Activated T-helper 9 cell treated with anti-CD3 and anti-CD28 coated beads, Interleukin-2, amount 50 U/mL, for 16 hours (primary cell): ENCODE measurements at places on chromosomes 16 and 17.
A peak's percentile ranks its signal among the peaks of the same experiment; 100 is the strongest.

DNA sequence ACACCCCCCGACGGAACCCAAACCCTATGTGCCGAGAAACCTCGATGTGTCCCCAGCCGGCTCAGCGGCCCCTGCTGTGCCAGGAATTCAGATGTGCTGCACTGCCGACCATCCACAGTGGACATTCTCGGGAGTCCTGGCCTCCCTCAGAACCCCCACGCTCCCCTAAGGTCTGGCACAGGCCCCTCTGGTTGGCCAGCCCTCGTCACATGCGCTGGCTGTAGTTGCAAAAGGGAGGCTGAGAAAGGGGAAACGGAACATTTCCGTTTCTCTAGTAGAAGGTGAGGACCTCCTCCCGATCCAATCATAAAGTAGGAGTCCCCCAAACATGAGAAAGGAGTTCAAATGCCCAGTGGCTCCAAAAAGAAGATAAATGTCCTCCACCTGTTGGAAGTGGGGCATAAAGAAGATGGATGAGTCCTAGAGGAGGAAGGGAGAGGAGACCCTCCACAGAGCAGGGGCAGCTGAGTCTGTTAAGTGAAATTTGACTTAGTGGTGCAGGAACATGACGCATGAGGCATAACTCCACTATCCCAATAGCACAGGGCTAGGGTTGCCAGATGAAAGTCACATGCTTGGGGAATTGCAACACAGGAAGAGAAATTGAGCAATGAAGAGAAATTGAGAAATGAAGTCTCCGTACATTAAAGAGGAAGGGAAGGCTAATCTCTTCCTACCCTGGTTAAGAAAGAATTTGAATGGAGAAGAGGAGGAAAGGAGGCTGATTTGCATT, 49.3 kb upstream of the WSB1 start:
- DNase-seq, result no peak

- DNase-seq, result no peak
Measured at GRCh38 chr17:57106107-57106835, 21.2 kb downstream of the AKAP1 start.

DNA sequence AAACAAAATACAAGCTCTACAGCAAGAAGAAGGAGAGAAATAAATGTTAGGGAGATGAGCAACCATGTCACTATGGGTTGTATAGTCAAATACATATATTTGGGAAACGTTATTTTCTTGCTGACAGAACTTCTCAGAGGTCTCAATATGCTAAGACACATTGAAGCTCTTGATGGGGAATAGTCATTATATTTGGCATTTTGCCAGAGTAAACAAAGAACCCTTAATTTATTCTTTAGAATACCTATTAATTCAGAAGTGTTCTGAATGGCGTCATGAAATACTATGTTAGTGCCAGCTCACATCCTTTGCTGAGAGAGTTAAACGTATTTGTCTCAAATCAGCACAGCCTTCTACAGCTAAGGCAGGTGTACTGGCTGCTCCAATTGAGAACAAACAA, 458.9 kb downstream of the CDH13 start:
- DNase-seq, result no peak

DNA sequence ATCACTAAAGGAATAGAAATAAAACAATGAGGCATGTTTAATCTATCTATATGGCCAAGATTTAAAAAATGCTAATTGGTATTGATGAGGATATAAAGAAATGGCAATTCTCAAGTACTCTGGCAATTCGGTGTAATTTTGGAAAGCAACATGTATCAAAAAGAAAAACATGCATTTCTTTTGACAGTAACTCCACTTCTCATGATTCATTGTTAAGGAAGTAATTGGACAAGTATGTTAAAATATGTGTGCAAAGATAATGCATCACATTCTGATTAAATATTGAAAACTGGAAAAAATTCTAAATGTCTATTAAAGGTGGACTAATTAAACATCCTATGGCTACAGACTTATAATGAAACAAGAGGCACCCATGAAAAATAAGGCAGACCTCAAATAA, 81.2 kb downstream of the CREBBP start:
- DNase-seq, result no peak

DNA sequence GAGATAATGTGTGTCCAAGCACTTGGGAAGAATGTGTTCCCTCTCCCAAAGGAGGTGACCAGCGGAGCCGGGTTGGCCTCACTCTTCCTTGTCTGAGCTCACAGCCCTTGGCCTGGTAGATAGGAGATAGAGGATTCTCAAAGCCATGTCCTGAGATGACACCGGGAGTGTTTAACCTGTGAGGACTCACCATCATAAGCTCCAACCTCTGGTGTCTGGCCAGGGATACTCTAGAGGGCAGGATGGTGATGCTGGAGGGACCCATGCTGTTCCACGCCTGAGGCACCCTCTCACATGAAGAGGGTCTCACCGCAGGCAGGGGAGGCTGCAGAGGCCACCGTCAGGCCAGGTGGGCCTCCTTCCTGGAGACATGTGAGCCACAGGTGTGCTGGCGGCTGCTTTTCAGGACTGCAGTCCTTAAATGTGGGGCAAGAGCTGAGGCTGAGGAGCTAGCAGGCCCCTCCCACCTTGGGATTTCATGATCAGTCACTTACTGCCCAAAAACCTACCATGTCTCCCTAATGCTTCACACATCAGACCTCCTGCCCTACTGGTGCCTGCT, 6.6 kb upstream of the ZNF629 start:
- no peak for DNase-seq

- no peak for DNase-seq
Measured at GRCh38 chr17:73683771-73684170, 39.5 kb upstream of the SDK2 start.

DNA sequence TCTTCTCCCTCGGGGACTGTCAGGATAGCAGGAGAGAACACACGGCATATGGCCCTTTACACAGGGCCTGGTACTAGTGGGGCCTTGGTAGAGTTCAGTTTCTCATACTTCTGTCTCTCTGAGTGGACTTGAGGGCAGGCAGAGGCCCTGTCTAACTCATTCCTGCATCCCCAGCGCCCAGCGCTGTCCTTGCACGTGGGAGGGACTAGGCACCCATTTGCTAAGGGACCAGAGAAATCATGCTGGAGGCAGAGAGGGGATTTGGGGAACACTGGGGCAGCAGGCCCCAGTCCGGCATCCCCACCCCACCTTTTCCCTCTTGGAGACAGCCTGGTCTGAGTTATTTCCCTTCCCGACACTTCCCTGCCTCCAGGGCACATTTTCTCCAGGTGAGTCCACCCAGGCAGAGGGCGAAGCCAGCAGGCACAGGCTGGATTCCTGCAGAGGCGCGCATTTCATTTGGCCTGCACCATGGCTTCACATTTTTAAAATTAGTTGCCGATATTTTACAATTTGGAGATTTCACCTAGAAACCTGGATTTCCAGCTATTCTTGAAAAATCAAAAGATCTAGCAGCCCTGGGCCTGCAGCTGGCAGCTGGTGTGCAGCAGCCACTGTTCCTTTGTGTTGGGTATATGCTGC, 9.7 kb upstream of the NKD1 start:
- DNase-seq, result no peak

GRCh38 chr16:2033057-2033908, 6.6 kb downstream of the NHERF2 start:
- DNase-seq, result no peak

GRCh38 chr16:78729687-78730086, 630.2 kb downstream of the WWOX start:
- DNase-seq, result no peak

- no peak for DNase-seq
Measured at GRCh38 chr17:57075193-57075592, 9.9 kb upstream of the AKAP1 start.

DNA sequence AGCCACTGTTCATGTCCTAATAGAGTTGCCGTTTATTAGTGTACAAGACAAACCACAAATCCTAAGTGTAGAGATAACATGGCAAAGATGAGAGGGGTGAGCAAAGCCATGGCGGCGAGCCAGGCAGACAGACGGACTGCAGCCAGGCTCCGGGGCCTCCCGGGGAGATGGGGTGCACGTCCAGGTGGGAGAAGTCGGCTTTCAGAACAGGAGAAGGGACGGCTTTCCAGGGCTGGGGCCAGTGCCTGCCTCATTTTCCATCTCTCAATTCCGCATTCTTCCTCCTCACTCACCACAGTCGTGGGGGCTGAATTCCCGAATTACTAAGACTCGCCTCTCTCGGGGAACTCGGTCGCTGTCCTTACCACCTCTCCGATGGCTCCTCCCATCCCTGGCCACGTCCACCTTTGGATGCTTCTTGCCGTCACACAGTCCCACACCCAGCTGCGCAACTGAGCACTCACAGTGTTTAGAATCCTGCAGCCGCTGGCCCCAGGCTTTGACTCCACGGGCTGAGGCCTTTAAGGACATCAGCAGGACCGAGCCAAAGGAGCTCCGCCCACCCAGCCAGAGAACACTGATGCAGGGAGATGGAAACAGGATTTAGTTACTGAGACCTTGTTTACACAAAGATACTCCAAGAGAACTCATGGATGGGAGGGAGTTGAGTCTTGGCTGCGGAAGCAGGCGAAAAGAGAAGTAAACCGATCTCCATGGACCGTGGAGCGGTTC, 59.7 kb downstream of the RNF112 start:
- no peak for DNase-seq

- no peak for DNase-seq
Measured at GRCh38 chr17:81294512-81295030, 536 bp downstream of the SLC38A10 start.

DNA sequence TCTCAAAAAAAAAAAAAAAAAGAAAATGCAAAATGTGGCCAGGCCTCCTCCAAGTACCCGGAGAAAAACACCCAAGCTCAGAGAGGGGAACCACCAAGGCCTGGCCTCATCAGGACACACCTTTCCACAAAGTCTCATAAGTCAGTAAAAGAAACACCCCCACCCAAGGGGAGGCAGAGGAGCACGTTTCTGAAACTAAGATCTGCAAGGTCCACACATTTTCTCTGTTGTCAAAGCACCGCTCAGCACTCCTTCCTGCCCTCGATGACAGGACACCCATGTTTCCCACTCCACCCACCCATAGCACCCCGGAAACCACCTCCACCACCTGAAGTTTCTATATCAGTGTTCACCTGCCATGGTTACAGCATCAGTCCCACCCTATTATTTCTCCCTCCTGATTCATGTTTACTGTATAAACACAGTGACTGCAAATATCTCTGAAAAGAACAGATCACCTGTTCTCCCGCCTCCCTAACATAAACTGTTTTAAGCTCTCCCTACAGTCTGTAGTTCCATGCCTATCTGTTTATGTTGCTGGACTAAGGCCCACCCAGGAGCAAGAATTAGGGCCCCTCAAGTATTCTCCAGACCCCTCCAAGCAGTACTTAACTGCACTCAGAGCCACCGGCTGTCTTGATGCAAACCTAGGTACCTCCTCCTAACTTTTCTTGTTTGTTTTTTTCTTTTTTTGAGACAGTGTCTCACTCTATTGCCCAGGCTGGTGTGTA, 2.0 kb downstream of the CORO7 start:
- DNase-seq, result peak; percentile 80

- no peak for DNase-seq
Measured at GRCh38 chr16:3999479-4000325, 116.5 kb downstream of the ADCY9 start.

DNA sequence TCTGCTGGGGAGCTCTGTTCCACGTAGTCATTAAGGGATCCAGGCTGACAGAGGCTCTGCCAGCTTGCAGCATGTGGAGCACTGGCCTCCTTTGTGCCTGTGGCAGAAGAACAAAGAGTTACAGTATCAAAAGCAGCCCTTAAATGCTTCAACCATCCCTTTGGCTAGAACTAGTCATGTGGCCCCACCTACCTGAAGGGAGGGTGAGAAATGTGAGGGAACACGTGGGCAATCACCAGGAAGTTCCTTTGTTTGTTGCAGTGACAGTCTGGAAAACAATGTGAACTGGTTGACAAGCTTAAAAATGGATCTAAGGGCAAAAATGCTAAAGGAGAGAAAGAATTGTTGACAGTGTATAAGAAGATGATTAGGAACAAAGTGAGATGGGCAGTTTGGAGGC, 290.4 kb upstream of the HSBP1 start:
- DNase-seq, result no peak

GRCh38 chr17:57687642-57688041, 57.5 kb downstream of the CCDC182 start:
- DNase-seq, result no peak

DNA sequence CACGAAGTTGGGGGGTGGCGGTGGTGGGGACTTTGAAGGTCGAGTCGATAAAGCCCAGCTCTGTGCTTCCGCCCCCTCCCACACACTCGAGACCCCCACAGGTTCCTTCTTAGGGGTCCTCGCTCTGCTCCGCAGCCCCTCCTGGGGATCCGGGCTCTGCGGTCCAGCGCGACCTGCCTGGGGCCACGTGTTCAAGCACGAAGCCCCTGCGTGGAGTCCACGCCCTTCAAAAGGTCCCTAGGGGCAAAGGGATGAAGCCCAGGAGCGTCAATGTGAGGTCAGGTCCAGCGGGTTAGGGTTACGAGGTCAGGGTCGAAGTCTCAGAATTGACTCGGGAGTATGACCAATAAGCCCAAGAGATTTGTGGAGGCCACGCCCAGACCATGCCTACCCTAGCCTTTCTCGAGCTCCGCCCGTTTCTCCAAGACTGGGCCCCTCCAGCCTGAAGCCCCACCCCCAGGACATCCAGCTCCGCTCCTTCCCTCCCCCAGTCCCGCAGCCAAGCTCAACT, 786 bp upstream of the CACNA1G start:
- DNase-seq, result no peak

DNA sequence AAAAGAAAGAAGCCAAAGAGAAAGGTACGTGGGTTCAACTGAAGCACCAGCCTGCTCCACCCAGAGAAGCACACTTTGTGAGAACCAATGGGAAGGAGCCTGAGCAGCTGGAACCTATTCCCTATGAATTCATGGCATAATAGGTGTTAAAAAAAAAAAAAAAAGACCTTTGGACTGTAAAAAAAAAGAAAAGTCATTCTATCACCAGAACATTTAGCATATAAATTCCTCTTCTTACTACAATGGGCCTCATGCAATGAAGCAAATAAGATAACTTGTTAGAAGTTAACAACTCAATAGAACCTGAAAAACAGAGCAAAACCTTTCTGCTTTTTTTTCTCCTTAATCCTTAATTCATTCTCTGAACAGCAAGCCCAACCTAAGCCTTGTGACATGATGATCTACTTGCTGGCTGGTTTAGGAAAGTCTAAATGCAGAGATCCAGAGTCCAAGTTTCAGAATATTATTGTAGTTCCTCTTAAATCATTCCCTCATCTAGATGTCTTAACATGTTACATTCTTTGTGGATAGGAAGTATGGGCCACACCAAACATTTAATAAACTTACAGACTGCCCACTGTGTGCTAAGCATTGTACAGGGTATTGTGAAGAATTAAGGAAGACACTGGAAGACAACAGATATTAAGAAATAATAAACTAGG, 45.4 kb downstream of the BRCA1 start:
- no peak for DNase-seq

DNA sequence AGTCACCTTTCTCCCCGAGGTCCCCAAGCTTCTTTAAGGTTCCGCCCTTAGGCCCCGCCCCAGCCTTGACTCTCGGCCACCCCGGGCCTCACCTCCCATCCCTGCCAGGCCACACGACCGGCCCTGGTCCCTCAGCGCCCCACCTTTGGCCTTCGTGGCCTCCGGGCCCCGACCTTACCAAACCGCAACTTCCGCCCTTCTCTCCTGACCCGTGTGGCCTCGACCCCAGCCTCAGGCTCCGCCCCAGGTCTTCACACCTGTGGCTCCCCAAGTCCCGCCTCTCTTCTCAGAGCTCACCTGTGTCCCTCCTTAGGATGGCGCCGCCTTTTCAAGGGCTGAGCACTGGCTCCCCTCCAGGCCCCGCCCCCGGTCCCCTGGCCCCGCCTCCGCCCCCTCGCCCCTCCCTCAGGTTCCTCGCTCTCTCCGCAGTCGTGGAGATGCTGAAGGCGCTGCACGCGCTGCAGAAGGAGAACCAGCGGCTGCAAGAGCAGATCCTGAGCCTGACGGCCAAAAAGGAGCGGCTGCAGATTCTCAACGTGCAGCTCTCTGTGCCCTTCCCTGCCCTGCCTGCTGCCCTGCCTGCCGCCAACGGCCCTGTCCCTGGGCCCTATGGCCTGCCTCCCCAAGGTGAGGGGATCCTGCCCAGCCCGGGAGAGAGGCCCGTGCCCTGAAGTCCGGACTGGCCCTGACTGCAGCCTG, 10.0 kb upstream of the CISD3 start:
- DNase-seq, result no peak
